Muscle of leg (tissue), 16 donors: ENCODE measurements at places on chromosomes 3 and 15.

GRCh38 chr3:56076746-56077145, 391.5 kb downstream of the ERC2 start:
- peak; percentile 68 for DNase-seq

DNA sequence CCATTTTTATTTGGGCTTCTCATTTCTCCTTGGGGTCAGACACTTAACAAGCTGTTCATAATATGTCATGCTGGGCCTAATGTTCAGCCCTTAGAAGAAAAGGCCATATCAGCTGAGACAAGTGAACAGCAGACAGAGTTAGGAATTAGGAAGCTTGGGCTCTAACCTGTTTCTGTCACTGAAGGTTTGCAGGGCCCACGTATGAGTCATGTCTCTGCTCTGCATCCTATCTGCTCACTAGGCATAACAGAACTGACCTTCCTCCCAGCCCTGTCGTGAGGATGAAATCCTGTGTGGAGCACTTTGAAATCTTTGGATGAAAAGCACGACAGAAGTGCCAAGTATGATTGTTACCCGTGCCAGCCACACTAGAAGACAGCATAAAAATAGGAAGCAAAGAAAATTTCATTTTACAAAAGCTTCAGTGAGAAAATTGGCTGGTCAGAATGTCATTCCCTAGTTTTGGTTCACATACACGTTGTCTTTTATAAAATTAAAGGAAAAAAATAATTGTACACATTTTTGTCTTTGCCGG, 26.5 kb upstream of the CD47 start:
- no peak for DNase-seq

GRCh38 chr15:36775209-36775608, 195.8 kb downstream of the CDIN1 start:
- no peak for DNase-seq

DNA sequence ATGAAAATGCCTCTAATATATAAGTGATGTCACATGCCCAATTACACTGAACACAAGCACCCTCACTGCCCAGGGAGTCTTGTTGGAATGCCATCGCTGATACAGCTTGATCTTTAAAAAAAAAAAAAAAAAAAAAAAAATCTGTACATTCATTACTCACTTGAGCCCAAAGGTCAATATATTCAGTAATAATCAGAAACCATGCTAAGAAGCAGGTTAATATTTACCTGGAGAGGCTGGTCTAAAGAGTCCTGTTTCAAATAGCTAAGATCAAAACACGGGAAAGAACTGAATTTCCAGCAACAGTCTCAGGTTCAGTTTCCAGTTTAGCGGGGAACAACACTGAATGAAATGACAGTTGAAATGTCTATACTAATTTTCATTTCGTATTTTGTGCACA, 109.9 kb downstream of the UACA start:
- DNase-seq, result no peak

DNA sequence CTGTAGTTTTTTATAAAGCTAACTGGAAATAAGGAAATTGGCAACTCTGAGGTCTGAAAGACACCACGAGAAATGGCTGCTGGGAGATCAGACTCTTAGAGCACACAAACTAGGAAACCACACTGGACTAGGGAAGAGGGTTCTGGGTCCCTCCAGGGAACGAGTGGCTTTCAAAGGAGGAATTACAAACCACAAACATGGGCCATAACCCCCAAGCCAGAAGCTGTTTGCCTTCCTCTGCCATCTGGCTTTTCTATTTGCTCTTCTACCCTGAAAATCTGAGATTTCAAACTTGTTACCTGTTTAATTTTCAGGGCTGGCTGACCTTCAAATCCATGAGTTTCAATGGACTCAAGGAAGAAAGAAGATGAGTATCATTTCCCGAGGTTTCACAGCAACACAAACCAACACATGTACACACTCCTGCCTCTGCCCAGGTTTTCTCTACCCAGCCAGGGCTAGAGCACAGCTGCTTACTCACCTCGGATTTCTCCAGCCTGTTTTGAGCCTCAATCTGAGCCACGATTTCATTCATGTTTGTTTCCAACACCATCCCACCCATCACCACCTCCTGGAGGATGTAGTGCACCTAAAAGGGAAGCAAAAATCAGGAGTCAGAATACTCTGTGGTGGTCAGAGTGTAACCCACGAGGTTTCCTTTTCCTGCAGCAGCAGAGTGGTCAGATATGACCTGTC, 22.6 kb upstream of the ANPEP start:
- no peak for DNase-seq

DNA sequence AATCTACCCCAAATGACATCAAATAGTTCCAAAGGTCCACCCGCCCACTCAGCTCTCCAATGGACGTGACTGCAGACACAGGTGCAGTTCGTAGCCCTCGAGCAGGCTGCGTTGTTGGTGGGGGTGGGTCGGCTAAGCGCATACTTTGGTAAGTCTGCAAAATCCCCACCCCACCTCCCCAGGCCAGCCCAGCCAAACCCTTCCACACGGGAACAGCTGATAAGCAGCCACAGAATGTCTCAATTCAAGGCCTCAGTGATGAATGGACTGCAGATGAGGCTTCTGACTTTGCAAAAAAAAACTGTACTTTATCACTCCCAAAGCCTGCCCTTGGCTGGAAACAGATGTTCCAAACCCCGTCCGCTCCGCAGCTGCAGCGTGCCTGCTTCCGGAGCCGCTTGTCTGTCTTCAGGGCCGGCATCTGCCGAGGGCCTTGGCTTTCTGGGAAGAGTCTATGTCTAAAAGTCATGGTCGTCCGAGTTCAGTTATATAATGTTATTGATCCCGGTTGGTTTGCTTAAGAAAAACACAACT, 38.2 kb downstream of the PCSK6 start:
- peak; percentile 93 for DNase-seq

- peak; percentile 37 for DNase-seq
Observed at GRCh38 chr3:179713643-179714090, 60.8 kb downstream of the USP13 start.

- DNase-seq, result no peak
Observed at GRCh38 chr15:101357885-101358284, 62.8 kb upstream of the SNRPA1 start.
